Gastroesophageal sphincter (tissue), 4 donors: ENCODE measurements at places on chromosomes 5 and 9. TPM values are rescaled to one million over a fixed set of nuclear protein-coding genes. Genes with fewer than 3 reads are reported as not detected.

Gene SPINK1
- total RNA-seq: not detected

Gene MYOT
- 31.0 TPM for total RNA-seq

Gene MAMDC4
- total RNA-seq: 1.7 TPM

Gene ASPN
- total RNA-seq: 5.3 TPM

Gene SPATA6L
- 0.69 TPM for total RNA-seq

Gene ALDH1A1
- 118 TPM for total RNA-seq

Gene ARSI
- total RNA-seq: 8.3 TPM

Gene INPP5E
- 7.5 TPM for total RNA-seq

Gene DBH
- not detected for total RNA-seq

Gene PCDHA9
- 0.23 TPM for total RNA-seq

Gene FYB1
- total RNA-seq: 2.5 TPM

Gene FIBCD1
- not detected for total RNA-seq

Gene LECT2
- not detected for total RNA-seq

Gene EGFL7
- 62.8 TPM for total RNA-seq

Gene ZNF782
- total RNA-seq: 13.3 TPM

Gene PDE8B
- 11.0 TPM for total RNA-seq

Gene PCDHB16
- total RNA-seq: 5.0 TPM

Gene ARL14EPL
- 0.15 TPM for total RNA-seq

Gene CARTPT
- total RNA-seq: 2.0 TPM

Gene FGF18
- not detected for total RNA-seq

Gene CATSPER3
- 0.78 TPM for total RNA-seq

Gene TRIM23
- total RNA-seq: 21.7 TPM

Gene SVEP1
- 59.7 TPM for total RNA-seq

Gene LHX6
- 13.0 TPM for total RNA-seq

Gene MSX2
- 0.81 TPM for total RNA-seq

Gene FABP6
- not detected for total RNA-seq

Gene CYSRT1
- total RNA-seq: 1.1 TPM

Gene STKLD1
- total RNA-seq: 0.93 TPM

Gene EXOSC2
- total RNA-seq: 26.6 TPM

Gene IFNE
- not detected for total RNA-seq

Gene FRMD3
- total RNA-seq: 12.9 TPM

Gene TICAM2
- total RNA-seq: 4.7 TPM

Gene DDX4
- not detected for total RNA-seq

Gene SPINK13
- not detected for total RNA-seq

Gene PCDHA12
- 1.2 TPM for total RNA-seq

Gene SLC46A2
- not detected for total RNA-seq

Gene ZNF883
- total RNA-seq: 1.2 TPM
